ENCODE measurements at places on chromosomes 11 and 22. TPM values are rescaled to one million over a fixed set of nuclear protein-coding genes. Genes with fewer than 3 reads are reported as not detected.
A peak's percentile ranks its signal among the peaks of the same experiment; 100 is the strongest.

DNA sequence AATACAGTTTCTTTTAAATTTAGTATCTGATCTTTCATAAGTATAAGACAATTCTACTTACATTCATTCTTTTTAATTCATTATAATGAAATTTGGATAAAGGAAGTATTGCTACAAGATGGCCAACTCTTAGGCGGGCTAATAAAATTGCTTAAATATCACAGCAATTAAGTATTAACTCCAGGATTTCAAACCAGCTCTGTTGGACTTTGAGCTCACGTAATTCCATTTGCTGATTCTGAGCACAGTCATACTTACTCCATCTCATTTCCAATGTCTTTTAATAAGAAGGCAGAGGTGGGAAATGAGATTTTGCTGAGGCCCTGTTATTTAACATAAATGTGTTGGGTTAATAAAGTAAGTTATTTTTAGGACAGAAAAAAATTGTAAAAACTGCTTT lies 748.1 kb downstream of the KCNA4 start:
- no peak for DNase-seq

DNA sequence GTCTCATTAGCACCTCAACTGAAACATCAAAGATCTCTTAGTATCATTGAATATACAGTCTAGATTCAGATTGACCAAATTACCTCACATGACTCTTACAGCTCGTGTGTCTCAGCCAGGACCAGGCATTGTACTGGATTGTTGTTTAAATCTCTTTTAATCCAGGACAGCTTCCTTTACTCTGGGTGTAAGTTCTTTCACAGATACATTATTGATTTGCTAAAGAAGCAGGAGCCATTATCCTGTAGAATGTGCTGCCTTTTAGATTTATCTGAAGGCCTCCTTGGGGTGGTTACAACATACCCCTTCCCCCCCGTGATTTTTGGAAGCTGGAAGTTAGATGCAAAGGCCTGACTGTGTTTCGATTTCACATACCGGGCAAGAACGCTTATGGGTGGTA lies 4.2 kb downstream of the MCM5 start:
- DNase-seq = no peak

DNA sequence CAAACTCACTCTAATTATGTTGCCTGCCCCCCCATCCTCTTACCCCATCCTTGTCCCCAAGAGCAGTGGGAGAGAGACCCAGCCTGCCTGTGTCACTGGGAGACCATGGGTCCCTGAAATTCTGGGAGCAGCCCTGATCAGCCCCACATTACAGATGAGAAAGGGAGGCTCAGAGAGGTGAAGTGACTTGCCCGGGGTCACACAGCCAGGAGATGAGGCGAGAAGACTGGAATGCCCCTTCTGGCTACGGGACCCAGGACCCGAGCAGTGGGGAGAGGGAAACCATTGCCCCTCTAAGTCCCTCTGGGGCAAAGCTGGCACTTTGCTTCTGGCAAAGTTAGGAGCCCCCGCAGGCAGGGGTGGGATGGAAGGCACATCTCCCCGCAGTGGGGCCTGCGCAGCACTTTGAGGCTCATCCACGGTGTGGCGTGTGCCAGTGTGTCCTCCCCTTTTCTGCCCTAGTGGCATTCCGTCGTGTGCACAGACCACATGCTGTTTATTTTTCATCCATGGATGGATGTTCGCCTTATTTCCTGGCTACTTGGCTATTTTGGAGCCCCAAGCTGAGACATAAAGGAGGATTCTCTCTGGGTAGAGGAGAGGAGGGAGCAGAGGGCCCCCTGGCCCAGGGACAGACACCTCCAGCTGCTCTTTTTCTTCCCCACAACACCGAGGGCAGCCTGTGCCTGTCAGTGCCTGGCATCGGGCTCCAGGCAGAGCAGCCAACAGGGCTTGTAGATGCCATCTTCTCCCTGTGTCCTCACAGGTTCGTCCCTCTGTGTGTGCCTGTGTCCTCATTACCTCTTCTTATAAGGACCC lies 3.7 kb upstream of the FGF3 start:
- no peak for DNase-seq

- peak; percentile 39 for DNase-seq
Observed at GRCh38 chr11:111911563-111912401, at the start of gene CRYAB. Gene CRYAB (minus strand): TSS chr11:111911770. CDS start chr11:111911724, 46 bp downstream.

GRCh38 chr22:28497188-28497587 lies 182.5 kb downstream of the TTC28 start:
- no peak for DNase-seq

DNA sequence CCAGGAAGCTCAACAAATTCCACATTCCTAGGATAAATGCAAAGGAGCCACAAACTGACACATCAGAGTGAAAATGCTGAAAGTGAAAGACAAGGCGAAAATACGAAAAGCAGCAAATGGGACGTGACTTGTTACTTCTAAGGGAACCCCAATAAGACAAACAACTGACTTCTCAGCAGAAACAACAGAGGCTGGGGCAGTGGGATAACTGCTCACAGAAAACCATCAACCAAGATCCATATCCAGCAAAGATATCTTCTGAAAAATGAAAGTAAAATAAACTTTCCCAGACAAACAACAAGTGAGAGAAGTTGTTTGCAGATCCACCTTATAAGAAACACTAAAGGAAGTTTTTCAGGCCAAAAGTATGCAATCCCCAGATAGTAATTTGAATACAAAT lies 72.1 kb downstream of the DGCR2 start:
- DNase-seq = no peak

GRCh38 chr11:134480136-134480712 lies 68.2 kb upstream of the B3GAT1 start:
- DNase-seq = peak; percentile 8

GRCh38 chr11:133504906-133505305 lies 27.4 kb downstream of the OPCML start:
- DNase-seq = peak; percentile 14

DNA sequence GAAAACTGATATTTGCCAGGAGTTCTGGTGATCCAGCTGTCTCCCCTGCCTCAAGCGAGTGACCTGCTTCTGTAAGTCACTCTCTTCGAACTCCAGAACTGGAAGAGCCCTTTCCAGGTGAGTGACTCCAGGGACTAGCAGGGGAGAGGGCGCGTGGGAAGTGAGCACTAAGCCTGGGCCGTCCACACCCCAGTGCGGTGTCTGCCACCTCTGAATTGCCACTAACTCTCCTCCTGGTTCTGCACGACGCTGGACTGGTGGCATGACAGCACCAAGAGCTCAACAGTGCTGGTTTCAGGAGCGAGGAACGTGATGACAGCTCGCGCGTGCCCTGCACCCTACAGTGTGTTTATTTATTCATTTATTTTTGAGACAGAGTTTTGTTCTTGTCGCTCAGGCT lies 22.9 kb downstream of the KIAA0930 start:
- DNase-seq = no peak

- peak; percentile 33 for DNase-seq
Observed at GRCh38 chr11:24515632-24516031, 18.8 kb downstream of the LUZP2 start.

DNA sequence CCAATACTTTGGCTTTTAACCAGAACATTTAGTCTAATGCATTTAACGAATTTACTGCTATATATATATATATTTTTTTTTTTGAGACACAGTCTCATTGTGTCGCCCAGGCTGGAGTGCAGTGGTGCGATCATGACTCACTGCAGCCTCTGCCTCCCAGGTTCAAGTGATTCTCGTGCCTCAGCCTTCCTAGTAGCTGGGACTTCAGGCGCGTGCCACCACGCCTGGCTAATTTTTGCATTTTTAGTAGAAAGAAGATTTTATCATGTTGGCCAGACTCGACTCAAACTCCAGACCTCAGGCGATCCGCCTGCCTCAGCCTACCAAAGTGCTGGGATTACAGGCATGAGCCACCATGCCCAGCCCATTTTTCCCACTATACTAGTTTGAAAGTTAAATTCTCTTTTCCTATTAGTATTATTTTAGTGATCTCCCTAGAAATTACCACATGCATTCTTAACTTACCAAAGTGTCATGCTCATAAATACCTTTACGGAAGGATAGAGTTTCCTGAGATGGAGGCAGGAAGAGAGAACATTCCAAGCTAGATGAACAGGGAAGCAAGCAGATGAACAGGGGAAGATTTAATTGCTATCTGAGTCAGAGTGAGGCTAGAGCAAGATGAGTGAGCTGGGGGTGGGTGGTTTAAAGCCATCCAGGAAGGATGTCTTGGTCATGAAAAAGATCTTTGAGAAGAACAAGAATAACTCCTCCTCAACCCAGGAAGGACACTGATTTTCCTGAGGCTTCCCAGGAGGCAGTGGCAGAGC lies 4.4 kb upstream of the PGAP2 start:
- DNase-seq = no peak

DNA sequence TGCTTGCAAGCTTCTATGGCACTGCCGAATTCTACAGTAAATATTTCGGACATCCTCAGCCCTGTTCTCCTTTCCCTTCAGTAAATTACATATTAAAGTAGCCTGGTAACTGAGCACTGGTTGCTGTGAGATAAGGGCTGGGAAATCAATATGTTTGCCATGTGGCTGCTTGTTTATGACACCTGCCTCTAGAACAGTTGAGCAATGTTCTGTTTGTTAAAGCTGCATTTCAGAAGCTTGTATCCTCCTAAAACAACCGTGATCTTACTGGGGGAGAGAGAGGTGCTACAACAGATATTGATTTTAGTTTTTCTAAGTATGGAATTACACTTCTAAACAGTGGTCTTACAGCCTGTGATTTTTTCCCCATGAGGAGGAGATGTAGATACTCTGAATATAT lies 39.4 kb downstream of the ZBTB16 start:
- no peak for DNase-seq

- no peak for DNase-seq
Observed at GRCh38 chr11:94147433-94147845, 18.8 kb downstream of the PANX1 start.

DNA sequence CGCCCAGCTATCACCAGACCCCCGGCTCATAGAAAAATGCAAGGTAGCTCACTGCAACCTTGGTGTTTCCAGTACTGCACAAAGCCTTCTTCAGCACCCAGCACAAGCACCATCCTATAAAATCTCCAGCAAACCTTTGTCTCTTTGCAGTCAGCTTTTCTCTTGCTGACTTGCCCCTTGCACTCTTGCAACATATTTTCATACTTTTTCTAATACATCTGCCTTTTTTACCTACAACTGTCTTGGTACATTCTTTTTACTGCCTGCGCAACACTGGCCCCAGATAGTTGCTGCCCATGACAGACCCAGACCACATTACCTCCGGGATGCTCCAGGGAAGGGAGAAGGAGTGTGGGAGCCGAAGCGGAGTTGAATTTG lies 142.4 kb downstream of the MPPED1 start:
- DNase-seq = no peak

GRCh38 chr22:28736301-28737155 lies 5.1 kb downstream of the CHEK2 start:
- peak; percentile 31 for DNase-seq

ENDOD1 gene
- 0.87 TPM for total RNA-seq

NCF4 gene
- total RNA-seq = not detected

CABP4 gene
- not detected for total RNA-seq

DDTL gene
- not detected for total RNA-seq
